ENCODE measurements at places on chromosomes 1 and 21.

GRCh38 chr1:219413536-219413935 is 199.4 kb downstream of the ZC3H11B start:
- no peak for DNase-seq

GRCh38 chr1:50422946-50423669 is at the start of gene DMRTA2:
DMRTA2 (minus strand) TSS chr1:50423443; CDS start chr1:50421536, 1,907 bp downstream.
- no peak for DNase-seq

GRCh38 chr1:203263496-203263895 is 34.0 kb upstream of the CHIT1 start:
- DNase-seq, result no peak

DNA sequence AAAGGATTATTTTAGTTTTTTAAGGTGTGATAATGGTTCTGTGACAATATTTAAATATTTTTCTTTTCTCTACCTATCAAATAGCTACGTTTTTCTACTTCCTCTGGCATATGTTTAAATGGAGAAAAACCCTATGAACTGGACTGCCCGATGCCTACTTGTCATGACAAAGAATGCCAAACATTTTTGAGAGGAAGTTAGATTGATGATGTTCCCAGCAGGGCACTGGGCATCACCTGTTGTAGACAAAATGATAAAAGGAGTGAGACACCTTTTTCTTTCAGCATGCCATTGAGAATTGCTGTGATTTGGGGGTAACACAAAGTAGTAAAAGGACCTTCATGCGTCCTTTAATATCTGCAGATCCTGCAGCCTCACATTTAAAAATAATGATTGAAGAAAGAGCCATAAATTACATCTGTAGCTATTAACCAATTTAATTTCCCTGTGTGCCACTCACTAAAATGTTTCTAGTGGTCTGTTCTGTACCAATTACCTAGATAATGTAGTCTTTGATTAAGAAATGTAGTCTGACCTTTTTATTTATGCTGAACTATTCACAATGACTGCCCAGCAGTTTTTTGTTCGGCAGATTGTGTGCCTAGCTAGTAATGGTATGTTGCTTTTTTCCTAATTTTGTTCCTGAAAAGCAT is 47.6 kb downstream of the RPL5 start:
- no peak for DNase-seq

DNA sequence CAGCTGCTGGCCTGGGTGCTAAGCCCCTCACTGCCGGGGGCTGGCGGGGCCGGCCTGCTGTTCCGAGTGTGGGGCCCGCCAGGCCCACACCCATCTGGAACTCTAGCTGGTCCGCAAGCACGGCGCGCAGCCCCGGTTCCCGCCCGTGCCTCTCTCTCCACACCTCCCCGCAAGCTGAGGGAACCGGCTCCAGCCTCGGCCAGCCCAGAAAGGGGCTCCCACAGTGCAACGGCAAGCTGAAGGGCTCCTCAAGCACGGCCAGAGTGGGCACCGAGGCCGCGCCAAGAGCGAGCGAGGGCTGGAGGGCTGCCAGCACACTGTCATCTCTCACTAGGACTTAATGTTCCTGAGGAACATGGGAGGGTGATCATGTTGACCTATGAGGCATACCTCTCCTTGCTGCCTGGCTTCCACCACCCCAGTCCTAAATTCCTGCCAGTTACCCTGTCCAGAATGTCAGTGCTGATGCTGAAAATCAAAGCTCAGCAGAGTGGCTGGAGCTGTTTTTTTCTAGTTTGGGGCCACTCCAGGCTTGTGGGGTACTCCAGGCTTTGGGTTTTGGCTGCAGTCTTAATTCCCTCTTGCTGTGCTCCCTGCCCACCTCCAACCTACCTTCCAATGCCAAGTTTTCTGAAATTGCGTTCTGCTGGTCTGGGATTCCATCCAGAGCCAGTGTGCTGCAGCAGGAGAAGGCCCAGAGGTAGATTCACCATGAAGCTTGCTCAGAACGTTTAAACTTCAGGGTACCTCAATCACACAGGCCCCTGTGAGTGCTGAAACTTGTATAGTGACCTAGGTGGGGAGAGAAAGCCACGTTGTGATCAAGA is 44.2 kb upstream of the LPGAT1 start:
- DNase-seq, result no peak

- no peak for DNase-seq
These were observed at the start of gene TMPRSS3 for GRCh38 chr21:42395905-42396651. TMPRSS3 (minus strand) TSS chr21:42396052; CDS start chr21:42395417, 635 bp downstream.

DNA sequence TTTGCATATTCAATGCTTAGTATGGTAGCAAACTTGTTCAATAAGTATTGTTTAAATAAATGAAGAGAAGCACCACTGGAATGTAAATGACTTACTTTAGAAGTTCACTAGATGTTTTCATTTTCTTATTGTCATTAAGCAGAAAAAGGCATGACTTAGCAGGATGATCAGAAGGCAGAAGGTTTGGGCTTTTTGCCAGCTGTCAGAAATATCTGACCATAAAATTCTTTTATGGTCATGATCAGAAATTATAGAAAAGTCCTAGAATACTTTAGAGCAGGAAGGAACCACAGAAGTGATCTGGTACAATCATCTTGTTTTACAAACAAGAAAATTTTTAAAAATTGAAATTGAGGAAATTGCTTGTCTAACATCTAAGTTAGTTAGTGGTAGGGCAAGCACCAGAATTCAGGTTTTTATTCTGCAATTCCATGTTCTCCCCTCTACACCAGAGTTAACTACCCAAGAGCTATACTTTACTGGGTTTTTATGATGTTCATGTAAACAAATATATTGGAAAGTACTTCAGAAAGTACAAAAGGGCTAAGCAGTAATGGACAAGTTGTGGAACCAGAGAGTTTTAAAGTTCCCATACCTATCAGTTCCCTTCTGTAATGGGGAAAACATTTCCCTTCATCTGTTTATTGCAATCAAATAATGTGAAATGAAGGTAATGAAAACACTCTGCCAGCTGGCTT is 10.1 kb downstream of the FMO5 start:
- no peak for DNase-seq

GRCh38 chr1:80158266-80158665 is 1151.7 kb upstream of the ADGRL4 start:
- no peak for DNase-seq

DNA sequence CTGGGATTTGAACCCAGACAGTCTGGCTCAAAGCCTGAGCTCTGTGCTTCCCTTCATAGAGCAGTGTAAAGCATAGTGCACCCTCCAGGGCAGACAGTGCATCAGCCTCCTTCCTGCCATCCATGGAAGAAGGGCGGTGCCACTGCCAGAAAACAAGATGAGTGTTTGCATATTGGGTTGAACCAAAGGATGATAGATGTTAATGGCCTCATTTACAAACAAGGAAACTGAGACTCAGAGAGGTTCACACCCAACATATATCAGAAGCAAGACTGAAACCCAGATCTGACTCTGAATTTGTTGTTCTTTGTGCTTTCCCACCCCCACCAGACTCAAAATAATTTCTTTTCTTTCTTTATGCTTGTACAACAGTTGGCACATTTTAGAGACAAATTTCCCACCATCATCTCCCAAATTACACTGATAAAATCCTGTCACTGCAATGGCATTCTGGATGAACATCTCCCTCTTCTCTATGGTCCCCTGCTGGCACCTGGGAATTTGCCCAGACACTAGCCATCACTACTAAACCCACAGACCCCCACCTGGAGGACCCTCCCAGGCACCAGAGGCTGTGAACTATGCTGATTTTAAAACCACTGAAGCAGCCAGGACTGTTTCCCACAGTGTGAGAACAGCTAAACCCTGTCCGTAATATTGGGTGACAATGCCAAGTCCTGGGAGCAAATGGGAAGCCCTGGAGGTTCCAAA is 45.4 kb upstream of the MPZL1 start:
- no peak for DNase-seq

DNA sequence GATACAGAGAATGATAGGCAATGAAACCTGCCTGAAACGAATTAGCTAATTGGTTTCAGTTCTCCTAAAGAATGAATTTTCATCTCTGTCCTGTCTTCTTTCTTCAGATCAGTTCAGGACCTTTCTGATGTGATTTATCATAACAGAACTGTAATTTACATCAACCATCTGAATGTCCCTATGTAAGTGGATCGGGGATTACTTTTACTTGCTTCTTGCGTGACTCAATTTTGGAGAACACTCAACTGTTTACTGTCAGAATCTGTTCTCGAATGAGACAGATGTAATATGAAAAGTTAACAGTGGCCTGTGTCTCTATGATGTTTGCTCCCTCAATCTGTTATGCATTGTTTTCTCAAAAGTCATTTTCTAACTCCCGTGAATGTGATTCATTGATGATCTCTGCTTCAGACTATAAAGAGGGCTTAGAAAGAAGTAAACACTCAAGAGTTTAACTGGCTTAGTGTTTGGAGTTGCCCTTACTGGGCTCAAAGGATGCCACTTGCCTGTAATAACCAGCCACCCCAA is 111.0 kb downstream of the GABPA start:
- no peak for DNase-seq

- DNase-seq, result no peak
These were observed 39.6 kb upstream of the IRF2BP2 start for GRCh38 chr1:234649432-234650081.

- no peak for DNase-seq
These were observed 11.1 kb upstream of the ETV3L start for GRCh38 chr1:157110686-157111085.

DNA sequence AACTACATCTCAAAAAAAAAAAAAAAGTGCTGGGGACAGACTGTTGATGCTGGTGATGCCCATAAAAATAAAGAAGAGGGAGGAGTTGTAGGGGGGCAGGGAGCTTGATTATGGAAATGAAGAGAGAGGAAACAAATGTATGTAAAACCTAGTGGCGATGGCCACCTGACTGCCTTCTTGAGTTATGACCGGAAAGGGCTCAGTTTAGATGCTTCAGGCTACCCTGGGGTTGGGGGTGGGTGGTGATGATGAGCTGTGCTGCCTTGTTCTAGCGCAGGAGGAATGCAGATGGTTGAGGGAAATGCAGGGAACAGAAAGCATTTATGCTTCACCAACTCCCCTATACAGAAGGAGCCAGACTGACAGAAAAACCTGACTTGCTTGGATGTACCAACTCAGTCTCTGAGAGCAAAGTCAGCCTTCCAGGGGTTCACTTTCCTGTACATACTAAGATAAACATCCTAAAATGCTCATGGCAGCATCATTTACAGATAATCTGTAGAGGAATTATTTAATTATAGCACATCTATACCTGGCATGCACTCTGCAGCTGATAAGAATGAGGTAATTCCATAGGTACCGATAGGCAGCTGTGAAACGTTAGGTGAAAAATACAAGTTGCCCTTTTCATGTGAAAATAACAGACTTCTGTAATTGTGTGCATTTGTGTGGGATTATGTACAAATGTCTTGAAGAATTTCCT is 8.0 kb upstream of the BCAR3 start:
- no peak for DNase-seq

DNA sequence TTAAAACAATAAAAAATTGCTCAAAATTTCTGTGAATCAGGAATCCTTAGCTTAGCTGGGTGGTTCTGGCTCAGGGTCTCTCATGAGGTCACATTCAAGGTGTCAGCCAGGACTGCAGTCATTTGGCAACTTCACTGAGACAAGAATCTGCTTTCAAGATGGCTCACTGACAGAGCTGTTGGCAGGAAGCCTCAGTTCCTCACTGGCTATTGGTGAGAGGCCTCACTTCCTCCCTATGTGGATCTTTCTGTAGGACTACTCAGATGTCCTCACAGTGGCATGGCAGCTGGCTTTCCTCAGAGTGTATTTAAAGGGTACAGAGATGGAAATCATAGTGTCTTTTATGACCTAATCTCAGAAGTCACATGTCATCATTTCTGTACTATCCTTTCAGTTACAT is 785.7 kb downstream of the ADGRL2 start:
- no peak for DNase-seq

- DNase-seq, result no peak
These were observed 1.3 kb downstream of the ST6GALNAC3 start for GRCh38 chr1:76075877-76076276.

DNA sequence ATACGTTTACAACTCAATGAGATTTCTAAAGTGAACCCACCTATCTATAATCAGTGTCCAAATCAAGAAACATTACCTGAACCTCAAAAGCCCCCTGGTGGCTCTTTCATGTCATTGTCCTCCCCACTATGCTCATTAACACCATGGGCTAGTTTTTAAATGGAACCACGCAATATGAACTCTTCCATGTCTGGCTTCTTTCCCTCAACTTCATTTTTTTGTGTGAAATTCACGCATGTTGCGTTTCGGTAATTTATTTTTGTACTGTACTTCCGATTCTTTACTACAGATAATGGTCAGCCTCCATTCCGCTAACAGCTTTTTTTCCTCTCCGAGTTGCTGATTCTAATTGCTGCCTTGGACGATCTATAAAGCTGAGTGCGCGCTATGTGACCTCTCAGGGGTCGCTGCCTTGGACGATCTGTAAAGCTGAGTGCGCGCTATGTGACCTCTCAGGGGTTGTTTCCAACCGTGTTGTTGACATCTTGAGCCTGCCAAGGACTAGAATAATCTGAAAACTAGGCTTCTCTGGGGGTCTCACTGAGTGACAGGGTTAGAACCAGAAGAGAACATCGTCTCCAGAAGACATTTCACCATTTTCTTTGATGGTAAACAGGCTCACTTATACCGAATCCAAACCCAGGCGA is 1.1 kb upstream of the CACYBP start:
- DNase-seq, result peak; percentile 30

DNA sequence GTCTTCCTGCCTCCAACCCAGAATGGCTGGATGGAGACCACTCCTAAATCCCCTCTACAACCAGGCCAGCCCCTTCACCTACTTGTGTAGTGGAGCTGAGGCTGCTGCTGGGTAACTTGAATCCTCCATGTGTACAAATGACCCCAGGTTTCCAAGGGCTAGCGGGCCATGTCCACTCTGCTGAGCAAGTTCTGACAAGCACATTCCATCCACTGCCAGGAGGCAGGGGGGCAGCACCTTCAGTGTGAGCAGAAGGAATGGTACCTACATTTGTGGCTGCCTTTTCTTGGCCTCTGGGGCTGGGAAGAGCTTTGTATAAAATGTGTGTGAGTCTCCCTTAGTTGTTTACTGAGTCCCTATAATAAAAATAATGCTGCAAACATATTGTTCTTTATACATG is 14.5 kb downstream of the KIAA0040 start:
- DNase-seq, result no peak

- no peak for DNase-seq
These were observed 10.7 kb upstream of the ARHGEF16 start for GRCh38 chr1:3443807-3444206.

- peak; percentile 89 for DNase-seq
These were observed 229.2 kb downstream of the RHOU start for GRCh38 chr1:228964178-228965089.

- DNase-seq, result no peak
These were observed 58.9 kb downstream of the COL18A1 start for GRCh38 chr21:45463871-45464270.

DNA sequence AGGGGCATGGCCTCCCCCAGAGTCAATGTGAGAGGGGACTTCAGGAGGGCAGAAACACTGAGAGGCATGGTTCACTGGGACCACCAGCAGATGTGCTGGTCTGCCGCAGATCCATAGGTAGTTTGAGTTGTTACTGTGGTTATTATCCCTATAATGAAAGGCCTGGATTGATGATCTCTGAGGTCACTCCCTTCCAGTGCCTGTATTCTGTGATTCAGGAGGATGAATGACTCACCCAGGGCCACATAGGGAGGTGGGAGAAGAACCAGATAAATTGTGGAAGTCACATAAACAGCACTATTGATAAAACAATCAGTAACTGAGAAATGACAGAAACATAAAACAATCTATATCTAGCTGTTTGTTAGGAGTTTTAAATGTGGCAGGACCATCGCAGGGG is 22.7 kb upstream of the ACTL8 start:
- no peak for DNase-seq

- DNase-seq, result peak; percentile 64
These were observed 406 bp downstream of the KIAA0040 start for GRCh38 chr1:175192111-175192629.

Measured in lower leg skin (tissue), 4 donors.